COR-L47 (cell line): ENCODE measurements at places on chromosomes 4 and X.

DNA sequence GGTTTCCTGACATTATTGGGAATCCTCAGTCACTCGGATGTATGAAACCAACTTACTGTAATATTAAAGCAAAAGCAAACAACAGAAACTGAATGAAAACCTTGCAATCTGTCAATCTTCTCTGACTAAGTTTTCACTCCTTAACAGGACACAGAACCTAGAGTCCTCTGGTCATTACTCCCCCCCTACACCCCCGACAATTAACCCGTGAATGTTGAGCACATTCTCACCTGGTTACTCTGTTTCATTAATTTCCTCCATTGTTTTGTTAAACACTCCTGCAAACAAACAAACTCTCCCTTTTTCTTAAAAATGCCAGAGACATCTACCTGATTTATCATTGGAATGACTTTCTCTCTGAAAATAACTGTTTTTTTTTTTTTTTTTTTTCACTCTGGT is 469.0 kb upstream of the PRKX start:
- DNase-seq: no peak

DNA sequence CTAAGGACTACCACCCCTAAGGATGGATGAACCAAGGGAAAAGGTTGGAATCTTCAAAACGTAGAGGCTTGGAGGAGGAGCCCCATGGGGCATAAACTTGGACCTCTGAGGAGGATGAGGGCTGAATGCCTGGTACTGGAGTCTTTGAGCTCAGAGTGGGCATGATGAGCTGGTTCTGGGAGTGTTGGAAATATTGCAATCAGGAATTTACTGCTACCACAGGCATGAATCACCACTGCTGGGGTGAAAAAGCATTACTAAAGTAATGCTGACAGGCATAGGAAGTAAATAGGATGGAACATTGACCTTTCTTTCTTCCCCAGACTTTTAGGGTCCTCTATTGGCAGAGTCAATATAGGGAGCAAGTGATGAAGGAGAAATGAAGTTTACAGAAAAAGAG is 105.8 kb upstream of the RPS6KA3 start:
- DNase-seq: no peak

- no peak for DNase-seq
Measured at GRCh38 chr4:41024556-41025491, 189.5 kb downstream of the APBB2 start.

- no peak for DNase-seq
Measured at GRCh38 chr4:6480534-6481088, 8.2 kb upstream of the PPP2R2C start.

DNA sequence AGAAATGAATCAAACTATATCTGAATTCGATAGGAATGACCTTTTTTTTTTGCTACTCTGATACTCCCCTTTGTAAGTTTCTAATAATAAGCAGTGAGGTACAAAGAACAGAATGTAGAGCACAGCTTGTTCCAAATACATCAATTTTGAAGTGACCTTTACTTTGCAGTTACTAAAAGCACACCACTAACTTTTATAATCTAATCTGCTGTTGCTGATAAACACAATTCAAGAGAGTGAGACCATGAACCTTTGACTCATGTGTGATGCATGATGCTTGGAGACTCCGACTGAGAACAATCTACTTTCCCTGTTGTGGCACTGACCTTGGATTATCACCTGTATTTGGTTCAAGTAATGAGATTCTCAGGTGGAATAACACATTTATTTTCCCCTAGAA is 91.6 kb upstream of the GNPDA2 start:
- DNase-seq: no peak

DNA sequence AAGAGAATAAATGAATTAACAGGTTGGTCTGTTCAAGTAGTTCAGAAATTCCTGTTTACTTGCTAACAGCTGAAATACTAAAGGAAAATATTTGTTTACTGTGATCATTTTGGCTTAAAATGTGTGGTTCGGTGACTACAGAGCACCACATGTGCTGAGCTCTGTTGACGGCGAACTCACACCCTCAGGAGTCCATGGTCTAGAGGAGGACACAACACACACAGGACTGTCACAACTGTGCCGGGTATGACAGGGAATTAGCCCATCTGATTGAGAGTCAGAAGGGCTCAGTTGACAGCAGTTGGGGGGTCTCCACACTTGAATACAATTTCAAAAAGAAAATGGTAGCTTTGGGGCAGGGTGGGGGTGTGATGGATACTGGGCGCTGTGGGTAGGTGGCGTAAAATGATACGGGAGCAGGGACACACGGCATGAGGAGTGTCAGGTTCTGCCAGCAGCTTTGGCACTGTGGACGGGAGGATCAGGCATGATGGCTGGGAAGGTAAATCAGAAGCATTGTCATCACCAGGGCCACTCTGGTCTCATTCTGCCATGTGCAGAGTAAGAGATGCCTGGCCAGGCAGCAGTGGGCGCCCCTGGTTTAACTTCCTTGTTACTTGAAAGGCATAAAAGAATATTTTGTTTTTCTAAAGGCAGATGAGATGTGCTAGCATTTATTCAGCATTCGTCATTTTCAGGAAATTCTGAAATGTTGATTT is 33.3 kb downstream of the CLDN22 start:
- DNase-seq: no peak

GRCh38 chrX:107465932-107466620 is 16.6 kb downstream of the FRMPD3 start:
- DNase-seq: no peak

GRCh38 chrX:117063224-117063623 is 600.4 kb upstream of the CT83 start:
- no peak for DNase-seq

GRCh38 chr4:77473509-77473908 is 132.1 kb upstream of the CXCL13 start:
- DNase-seq: no peak

GRCh38 chr4:2961421-2961810 is 1.8 kb downstream of the NOP14 start:
- no peak for DNase-seq

DNA sequence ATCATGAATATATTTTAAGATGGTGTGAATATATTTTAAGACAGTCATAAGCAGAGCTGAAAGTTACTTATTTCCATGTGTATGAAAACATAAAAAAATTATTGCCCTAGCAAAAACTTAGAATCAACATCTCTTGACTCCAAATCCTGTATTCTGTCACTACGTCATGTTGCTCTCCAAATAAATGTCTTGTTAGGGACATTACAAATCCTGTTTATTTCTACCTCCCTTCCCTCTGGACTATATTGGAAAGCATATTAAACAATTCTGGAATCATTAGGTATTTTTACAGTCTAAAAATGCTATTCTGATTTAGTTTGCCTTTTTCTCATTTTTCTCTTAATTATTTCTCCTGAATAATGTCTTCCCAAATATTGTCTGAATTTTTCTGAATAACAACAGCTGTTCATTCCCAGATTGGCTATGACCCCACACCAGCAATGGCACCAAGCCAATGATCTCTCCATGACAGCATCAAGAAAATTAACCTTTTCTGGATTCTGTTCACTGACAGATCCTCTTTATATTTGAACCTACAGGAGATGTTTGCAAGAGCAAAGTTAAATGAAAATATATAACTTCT is 523.1 kb downstream of the IQCM start:
- DNase-seq: no peak

DNA sequence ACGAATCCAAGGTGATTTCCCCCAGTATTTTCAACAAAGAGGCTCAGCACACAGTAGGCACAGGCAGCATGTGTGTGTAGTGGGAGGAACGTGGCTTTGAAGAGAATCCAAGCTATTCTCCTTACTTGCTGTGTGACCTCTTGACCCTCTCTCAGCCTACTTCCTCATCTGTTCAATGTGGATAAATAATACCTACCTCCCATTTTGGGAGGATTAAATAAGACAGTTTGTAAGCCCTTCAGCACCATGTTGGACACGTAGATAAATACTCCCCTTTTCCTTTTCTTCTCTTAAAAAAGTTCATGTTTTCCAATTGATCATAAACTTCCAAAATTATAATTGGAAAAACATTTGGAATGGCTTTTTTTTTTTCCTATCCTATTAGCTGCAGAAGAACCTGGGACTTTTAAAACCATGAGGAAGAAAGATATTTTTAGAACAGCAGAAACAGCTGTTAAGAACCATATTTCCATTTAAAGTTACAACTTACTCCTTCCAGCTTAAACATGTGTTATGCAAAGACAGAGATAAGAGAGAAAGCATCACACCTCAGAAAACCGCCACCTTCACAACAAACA is 56.1 kb upstream of the TMEM131L start:
- no peak for DNase-seq

GRCh38 chr4:174503079-174503715 is 19.1 kb downstream of the HPGD start:
- no peak for DNase-seq

DNA sequence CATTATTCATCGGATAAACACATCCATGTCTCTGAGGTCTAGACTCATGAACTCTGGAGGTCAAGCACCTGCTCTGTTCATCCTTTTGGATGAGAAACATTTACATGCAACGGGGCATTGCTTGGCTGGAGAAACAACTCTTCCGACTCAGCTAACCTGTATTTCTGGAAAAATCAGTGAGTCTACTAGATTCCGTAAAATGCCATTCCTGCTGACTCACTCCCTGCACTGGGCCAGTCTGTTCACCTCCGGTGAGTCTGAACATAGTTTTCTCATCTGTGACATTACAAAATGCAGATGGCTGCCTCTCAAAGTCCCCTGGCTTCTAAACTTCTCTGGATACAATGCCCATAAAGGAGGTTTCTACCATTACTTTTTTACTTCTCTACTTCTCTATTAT is 185.7 kb upstream of the HS3ST1 start:
- DNase-seq: no peak

DNA sequence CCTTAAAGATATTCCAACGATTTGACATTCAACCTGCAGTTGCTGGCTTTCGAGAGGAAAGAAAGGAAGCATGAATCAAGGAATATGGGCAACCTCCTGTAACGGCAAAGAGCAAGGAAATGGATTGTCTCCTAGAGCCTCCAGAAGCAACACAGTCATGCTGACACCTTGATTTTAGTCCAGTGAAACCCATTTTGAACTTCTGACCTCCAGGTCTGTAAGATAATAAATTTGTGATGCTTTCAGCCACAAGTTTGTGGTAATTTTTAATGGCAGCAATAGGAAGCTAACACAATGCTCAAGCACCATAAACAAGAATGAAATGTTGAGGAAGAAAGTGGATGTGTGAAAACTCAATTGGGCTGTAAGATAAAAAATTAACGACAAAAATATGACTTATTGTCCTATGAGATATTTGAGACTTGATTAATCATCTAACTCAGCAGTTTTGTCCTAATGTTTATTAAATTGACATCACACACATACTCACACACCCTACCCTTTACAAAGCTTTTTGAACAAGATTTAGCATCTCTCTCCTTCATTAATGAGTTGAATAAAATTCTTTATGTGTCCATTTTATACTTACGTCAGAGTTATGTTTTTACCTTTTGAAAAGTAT is 857.2 kb upstream of the INTU start:
- no peak for DNase-seq

GRCh38 chr4:42654631-42655268 is 2.2 kb downstream of the ATP8A1 start:
- DNase-seq: no peak

DNA sequence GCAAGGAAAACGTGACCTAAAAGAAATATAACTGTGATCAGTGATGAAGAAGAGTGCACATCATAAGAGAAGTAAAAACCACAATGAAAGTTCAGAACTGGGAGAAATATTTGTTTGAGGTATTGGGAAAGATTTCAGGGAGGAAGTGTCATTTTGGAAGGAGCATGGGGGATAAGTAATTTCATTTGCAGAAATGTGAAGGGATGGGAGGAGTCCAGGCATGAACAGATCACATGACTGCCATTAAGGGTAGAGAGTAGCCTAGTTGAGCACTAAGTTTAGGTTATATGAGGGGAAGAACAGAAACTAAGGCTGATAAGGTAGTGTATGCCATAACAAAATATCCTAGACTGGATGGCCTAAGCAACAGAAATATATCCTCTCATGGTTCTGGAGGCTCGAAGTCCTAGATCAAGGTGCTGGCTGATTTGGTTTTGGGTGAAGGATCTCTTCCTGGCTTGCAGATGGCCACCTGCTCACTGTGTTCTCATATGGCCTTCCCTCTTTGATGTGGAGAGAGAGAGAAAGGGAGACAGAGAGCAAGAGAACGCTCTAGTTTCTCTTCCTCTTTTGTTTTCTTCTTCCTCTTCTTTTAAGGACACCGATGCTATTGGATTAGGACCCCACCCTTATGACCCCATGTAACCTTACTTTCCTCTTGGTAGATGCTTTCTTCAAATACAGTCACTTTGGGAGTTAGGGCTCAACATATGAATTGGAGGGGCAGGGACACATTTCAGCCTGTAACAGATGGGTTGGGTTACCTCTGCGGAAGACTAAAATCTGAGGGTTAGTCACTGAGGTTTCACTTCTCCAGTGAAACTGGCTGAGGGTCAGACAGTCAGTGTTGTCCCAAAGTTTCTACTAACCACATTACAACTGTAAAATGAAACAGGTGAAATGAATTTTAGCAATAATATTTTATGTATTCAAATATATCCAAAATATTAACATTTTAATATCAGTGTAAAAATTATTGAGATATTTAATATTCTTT is 77.9 kb downstream of the EGF start:
- DNase-seq: no peak

GRCh38 chr4:156290811-156291210 is 337.1 kb upstream of the CTSO start:
- no peak for DNase-seq

DNA sequence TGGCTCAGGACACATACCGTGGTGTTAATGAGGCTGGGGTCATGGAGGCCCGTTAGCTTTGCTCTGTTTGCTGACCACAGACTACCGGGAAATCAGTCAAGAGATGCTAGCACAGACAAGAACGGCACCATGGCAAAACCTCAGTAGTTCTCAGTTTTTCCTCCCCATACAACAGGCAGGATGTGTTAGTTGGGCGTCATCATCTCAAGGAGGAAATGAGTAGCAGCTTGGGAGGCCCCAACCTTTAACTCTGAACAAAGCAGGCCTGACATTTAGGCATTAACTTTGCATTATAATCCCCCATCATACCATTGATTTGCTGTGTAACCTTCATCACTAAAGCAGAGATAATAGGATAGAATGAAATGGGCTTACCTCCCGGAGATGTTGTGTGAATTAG is 714.2 kb downstream of the RPA4 start:
- no peak for DNase-seq

- no peak for DNase-seq
Measured at GRCh38 chr4:112562254-112562879, 46.4 kb upstream of the NEUROG2 start.

DNA sequence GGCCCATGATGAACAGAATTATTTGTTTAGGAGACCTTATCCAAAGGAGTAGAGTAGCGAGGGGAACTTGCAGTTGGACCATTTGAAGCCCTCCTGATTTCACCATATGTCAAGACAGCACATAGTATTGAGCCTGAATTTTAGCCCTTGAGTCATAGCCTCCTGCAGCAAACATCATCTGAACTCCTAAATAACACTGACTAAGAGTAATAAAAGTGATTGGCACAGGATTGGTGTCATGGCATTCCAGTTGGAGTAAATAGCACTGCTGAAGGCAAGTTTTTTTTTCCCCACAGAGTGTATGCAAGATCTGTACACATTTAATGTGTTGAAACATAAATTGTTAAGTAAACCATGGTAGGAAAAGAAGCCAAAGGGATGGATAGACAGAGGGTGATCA is 89.0 kb downstream of the COMMD8 start:
- DNase-seq: no peak

- no peak for DNase-seq
Measured at GRCh38 chr4:10629394-10629793, 55.2 kb downstream of the CLNK start.
